ENCODE measurements at places on chromosomes 4 and X.

- DNase-seq = no peak
Measured at GRCh38 chrX:135170877-135171519, at the start of gene CT55. CT55 (minus strand) TSS chrX:135171398; CDS start chrX:135171171, 227 bp downstream.

GRCh38 chrX:34956916-34957315, 14.3 kb downstream of the FAM47B start:
- DNase-seq = peak; percentile 50

DNA sequence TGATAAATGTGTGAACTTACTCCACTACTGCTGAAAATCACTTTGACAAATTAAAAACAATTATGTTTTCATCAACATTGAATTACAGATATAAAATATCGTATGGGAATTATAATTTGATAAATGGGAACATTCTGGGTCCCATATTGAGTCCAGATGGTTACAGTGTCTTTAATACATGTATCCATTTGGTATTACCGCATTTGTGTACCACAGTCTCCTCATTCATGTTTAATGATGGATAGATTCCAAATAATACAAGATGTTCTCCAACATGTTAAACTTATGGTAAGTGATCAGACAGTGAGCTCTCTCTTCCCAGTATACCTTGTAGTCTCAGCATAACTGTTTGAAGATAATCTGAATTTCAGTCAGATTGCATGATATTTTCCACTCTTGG, 1706.8 kb upstream of the PCDH7 start:
- DNase-seq = no peak

DNA sequence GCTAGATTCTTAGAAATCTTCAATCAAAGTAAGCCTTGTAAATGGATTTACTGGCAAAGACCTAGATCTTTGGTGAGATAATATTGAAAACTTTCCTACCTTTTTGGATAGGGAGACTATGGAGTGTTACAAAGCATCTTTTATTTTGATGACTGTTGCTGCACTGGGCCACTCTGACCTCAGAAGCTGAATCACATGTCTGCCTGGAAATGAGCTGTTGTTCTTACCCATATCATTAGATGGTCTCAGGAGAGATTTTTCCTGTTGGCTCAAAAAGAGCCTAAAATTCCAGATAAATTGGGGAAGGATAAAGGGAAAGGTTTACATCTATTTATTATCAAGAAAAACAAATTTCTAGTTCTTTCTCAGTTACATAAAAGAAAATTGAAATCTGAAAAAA, 127.5 kb upstream of the BMP3 start:
- DNase-seq = peak; percentile 15

DNA sequence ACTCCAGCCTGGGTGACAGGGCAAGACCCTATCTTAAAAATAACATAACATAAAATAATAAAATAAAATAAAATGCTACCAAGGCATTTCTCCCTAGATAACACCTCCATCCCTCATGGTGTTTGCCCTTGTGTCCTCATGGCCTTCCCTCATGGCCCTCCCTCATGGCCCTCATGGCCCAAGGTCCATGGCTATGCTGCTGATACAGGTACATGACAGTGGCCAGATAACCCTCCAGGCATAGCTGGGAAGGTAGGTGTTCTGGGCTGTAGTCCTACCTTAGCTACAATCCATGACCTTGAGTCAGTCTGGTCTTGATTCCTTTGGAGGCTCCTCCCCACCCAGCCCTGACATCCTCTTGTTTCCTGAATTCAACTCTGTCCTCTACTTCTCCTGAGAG, 75.2 kb downstream of the PJA1 start:
- DNase-seq = no peak

DNA sequence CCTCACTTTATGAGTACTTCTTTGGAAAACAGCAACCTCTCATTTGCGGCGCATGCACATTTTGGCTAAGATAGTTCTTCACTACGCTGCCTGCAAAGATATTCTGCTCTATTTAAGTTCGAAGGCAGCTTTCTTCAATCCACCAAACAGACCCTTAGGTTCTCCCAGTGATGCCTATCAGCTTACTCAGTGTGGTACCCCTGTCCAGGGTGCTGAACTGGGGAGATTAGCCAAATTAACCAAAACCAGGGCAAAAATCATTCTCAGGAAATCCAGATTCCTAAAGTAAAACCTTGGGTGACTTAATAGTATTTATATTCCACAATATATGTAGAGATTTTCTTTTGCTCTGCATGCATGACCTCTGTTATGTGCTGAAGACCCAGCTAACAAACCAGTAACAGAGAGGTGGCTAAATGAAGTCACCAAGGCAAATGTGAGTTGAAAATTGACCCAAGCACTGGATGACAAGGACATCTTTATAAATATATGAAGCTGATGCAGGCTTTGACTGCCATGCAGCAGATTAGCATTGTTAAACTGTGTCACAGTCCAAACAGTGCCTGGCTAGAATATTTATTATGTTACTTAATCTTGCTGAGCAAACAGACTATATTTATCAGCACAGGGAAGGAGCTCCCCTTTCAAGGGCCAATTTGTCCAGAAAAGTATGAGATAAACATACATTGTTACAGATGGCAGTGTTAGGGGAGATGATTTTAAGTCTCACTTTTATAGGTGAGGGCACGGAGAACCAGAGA, 418.2 kb downstream of the STIM2 start:
- DNase-seq = peak; percentile 44
